ENCODE measurements at places on chromosomes 13 and 19. TPM values are rescaled to one million over a fixed set of nuclear protein-coding genes. Genes with fewer than 3 reads are reported as not detected.

EPSTI1 gene
- 6.9 TPM for total RNA-seq

SULT2B1 gene
- not detected for total RNA-seq

CERS1 gene
- total RNA-seq = not detected

ALG11 gene
- 16.9 TPM for total RNA-seq

BEST2 gene
- total RNA-seq = not detected

TEAD2 gene
- 41.8 TPM for total RNA-seq

FLT1 gene
- total RNA-seq = 53.2 TPM

EIF3K gene
- 441 TPM for total RNA-seq

KCNC3 gene
- not detected for total RNA-seq

ZNF737 gene
- total RNA-seq = 16.1 TPM

LRRC4B gene
- total RNA-seq = 4.1 TPM

MYPOP gene
- total RNA-seq = 0.62 TPM

PEAK3 gene
- total RNA-seq = not detected

C19orf85 gene
- total RNA-seq = not detected

TSHZ3 gene
- total RNA-seq = 65.5 TPM

PCP2 gene
- not detected for total RNA-seq

ALOX5AP gene
- total RNA-seq = 4.4 TPM

DCT gene
- not detected for total RNA-seq

SYT5 gene
- not detected for total RNA-seq

ZNF418 gene
- total RNA-seq = 0.29 TPM

GNG7 gene
- 11.1 TPM for total RNA-seq

COG6 gene
- 17.1 TPM for total RNA-seq

PCDH8 gene
- not detected for total RNA-seq

ATP4B gene
- total RNA-seq = not detected

RETN gene
- total RNA-seq = not detected

FXYD1 gene
- 18.1 TPM for total RNA-seq

ZNF285 gene
- total RNA-seq = 4.8 TPM

PRX gene
- 7.5 TPM for total RNA-seq

CEACAM8 gene
- total RNA-seq = 0.14 TPM

FGF21 gene
- not detected for total RNA-seq

All from uterus (tissue), 4 donors.